Tibial nerve (tissue), 4 donors: ENCODE measurements at places on chromosomes 16 and 17. TPM values are rescaled to one million over a fixed set of nuclear protein-coding genes. Genes with fewer than 3 reads are reported as not detected.

- peak; percentile 31 for DNase-seq
Observed at GRCh38 chr17:35345926-35346771, 27.3 kb downstream of the SLFN11 start.

GRCh38 chr16:49855822-49856671, at the start of gene ZNF423:
ZNF423 (minus strand) TSS chr16:49856112; CDS start chr16:49855774, 338 bp downstream.
- DNase-seq: no peak

- no peak for DNase-seq
Observed at GRCh38 chr17:7225711-7226331, 6.1 kb downstream of the ACADVL start.

- DNase-seq: no peak
Observed at GRCh38 chr17:45700171-45701090, 83.7 kb upstream of the CRHR1 start.

GRCh38 chr16:31243734-31244670, 15.8 kb upstream of the ITGAM start:
- no peak for DNase-seq

Gene SDK2
- 6.3 TPM for total RNA-seq

Gene C17orf113
- total RNA-seq: 2.2 TPM

Gene PABPN1L
- total RNA-seq: not detected
